Activated CD4-positive, alpha-beta T cell treated with anti-CD3 and anti-CD28 coated beads, Interleukin-2, amount 10 ng/mL, durations not matched to agents 24 days and 14 days (primary cell): ENCODE measurements at places on chromosomes 7 and 10. TPM values are rescaled to one million over a fixed set of nuclear protein-coding genes. Genes with fewer than 3 reads are reported as not detected.

The BTBD16 gene
- total RNA-seq = not detected in 2 replicates

The ERVW-1 gene
- total RNA-seq = not detected in 2 replicates

The GPRIN2 gene
- total RNA-seq = not detected in 2 replicates

The TRPV6 gene
- total RNA-seq = not detected in 2 replicates

The RBP4 gene
- total RNA-seq = not detected in 2 replicates

The TLX1 gene
- not detected in 2 replicates for total RNA-seq

The WNT16 gene
- not detected in 2 replicates for total RNA-seq

The PNLIPRP1 gene
- not detected in 2 replicates for total RNA-seq

The SVOPL gene
- not detected in 2 replicates for total RNA-seq

- H3K4me1 ChIP-seq = peaks cover 52% of the 10 kb centered on the region
- no peak for DNase-seq
- no peak overlapping the region for H3K27ac ChIP-seq
- no peak overlapping the region for H3K4me3 ChIP-seq
- no peaks in the 10 kb centered on the region for H3K27me3 ChIP-seq
- H3K36me3 ChIP-seq = peaks cover 68% of the 10 kb centered on the region
Observed at GRCh38 chr7:127680983-127681382, 29.0 kb downstream of the SND1 start.

- no peak overlapping the region for H3K27ac ChIP-seq
- H3K36me3 ChIP-seq = no peaks in the 10 kb centered on the region
- H3K4me1 ChIP-seq = no peaks in the 10 kb centered on the region
- DNase-seq = no peak
Observed at GRCh38 chr7:1095621-1096155, 7.8 kb downstream of the GPER1 start.

GRCh38 chr7:88357294-88357693 lies 50.6 kb upstream of the STEAP4 start:
- H3K27ac ChIP-seq = no peak overlapping the region
- H3K4me3 ChIP-seq = no peak overlapping the region
- no peak for DNase-seq
- peaks cover 8% of the 10 kb centered on the region for H3K27me3 ChIP-seq
- H3K4me1 ChIP-seq = peaks cover 2% of the 10 kb centered on the region
- no peaks in the 10 kb centered on the region for H3K36me3 ChIP-seq

- no peaks in the 10 kb centered on the region for H3K27me3 ChIP-seq
- H3K4me3 ChIP-seq = no peak overlapping the region
- no peaks in the 10 kb centered on the region for H3K4me1 ChIP-seq
- H3K27ac ChIP-seq = no peak overlapping the region
- DNase-seq = peak; percentile 74
Observed at GRCh38 chr10:127563718-127564553, 14.8 kb downstream of the NPS start.

- H3K4me1 ChIP-seq = no peaks in the 10 kb centered on the region
- H3K36me3 ChIP-seq = no peaks in the 10 kb centered on the region
- no peak for DNase-seq
- H3K27me3 ChIP-seq = no peaks in the 10 kb centered on the region
- no peak overlapping the region for H3K4me3 ChIP-seq
- H3K27ac ChIP-seq = no peak overlapping the region
Observed at GRCh38 chr10:44706745-44707144, 204.4 kb upstream of the TMEM72 start.

GRCh38 chr10:72079356-72079755 lies 9.0 kb downstream of the SPOCK2 start:
- no peak overlapping the region for H3K4me3 ChIP-seq
- H3K27me3 ChIP-seq = no peaks in the 10 kb centered on the region
- H3K4me1 ChIP-seq = peaks cover 71% of the 10 kb centered on the region
- H3K36me3 ChIP-seq = peaks cover 27% of the 10 kb centered on the region
- no peak for DNase-seq

- H3K27me3 ChIP-seq = no peaks in the 10 kb centered on the region
- no peaks in the 10 kb centered on the region for H3K36me3 ChIP-seq
- H3K27ac ChIP-seq = no peak overlapping the region
- H3K4me3 ChIP-seq = no peak overlapping the region
Observed at GRCh38 chr10:36493516-36493880, 631.9 kb upstream of the ANKRD30A start.

GRCh38 chr10:106251573-106251972 lies 912.9 kb downstream of the SORCS1 start:
- H3K4me3 ChIP-seq = no peak overlapping the region
- no peak overlapping the region for H3K27ac ChIP-seq
- H3K27me3 ChIP-seq = no peaks in the 10 kb centered on the region
- no peak for DNase-seq
- H3K4me1 ChIP-seq = no peaks in the 10 kb centered on the region
- H3K36me3 ChIP-seq = no peaks in the 10 kb centered on the region

DNA sequence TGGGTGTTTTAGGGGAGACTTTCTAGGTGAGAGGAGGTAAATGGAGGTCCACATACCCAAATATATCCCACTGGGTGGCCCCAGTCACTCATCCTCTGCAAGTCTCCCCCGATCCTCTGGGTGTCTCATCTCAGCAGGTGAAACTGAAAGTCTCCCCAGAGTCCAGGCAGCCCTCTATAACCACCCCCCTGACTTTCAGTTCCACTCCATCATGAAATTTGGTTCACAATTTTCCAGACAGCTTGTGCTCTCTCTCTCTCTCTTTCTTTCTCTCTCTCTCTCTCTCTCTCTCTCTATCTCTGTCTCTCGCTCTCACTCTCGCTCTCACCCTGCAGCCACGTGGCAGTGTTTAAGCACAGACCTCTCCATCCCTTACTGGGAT lies 56.7 kb upstream of the ELN start:
- H3K36me3 ChIP-seq = no peaks in the 10 kb centered on the region
- H3K27me3 ChIP-seq = no peaks in the 10 kb centered on the region
- no peak overlapping the region for H3K27ac ChIP-seq
- no peaks in the 10 kb centered on the region for H3K4me1 ChIP-seq
- DNase-seq = no peak

GRCh38 chr7:13724977-13725566 lies 264.4 kb downstream of the ETV1 start:
- H3K36me3 ChIP-seq = no peaks in the 10 kb centered on the region
- no peaks in the 10 kb centered on the region for H3K27me3 ChIP-seq
- DNase-seq = no peak
- no peak overlapping the region for H3K4me3 ChIP-seq
- no peak overlapping the region for H3K27ac ChIP-seq

DNA sequence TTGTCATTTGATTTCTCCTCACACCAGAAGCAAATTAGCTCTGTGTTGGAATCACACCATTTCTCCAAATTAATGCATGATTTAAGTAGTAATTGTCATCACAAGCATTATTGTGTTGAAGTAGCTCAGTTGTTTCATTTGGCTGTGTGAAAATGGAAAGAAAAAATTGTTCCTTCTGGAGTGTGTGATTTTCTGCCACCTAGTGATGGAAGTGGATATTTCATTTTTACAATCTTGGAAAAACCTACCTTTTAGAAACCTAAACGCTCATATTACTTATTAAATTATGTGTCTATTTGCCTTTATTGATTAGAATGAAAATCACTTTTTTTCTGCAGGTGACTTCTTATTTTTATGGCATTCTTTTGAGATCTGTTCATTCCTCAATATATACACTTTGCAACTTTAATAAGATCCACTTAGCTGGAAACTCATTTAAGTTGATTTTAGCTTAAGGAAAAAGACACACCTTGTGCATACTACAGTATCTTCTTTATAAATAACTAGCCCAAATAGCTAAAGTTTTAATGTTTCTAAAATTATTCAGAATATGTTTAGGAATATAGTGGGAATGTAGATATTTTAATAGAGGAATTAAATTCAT lies 50.0 kb downstream of the SRI start:
- H3K36me3 ChIP-seq = no peaks in the 10 kb centered on the region
- no peak overlapping the region for H3K4me3 ChIP-seq

DNA sequence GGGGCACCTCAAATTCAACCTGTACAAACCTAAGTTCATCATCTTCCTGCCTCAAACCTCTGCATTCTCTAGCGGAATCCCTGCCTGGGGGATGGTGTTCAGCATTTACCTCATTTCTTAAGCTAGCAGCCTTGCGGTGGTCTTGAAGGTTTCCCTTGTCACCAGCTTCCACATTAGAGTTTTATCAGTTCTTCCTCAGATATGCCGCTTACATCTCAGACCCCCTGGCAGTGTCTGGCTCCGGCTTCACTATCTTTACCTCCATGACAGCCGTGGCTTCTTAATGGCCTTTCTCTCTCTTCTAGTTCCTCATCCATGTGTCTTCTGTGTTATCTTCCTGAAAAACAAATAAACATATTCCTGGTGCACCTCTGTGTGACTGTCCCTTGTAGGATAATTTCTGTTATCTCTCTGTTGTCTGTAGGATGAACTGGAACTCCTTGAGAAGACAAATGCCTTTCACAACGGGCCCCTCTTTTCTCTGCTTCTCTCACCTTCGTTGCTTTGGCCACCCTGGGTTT lies 101.1 kb upstream of the BMPER start:
- no peak overlapping the region for H3K4me3 ChIP-seq
- no peak overlapping the region for H3K27ac ChIP-seq
- no peaks in the 10 kb centered on the region for H3K36me3 ChIP-seq
- no peak for DNase-seq
- H3K4me1 ChIP-seq = no peaks in the 10 kb centered on the region

GRCh38 chr10:74738985-74739567 lies 87.3 kb upstream of the KAT6B start:
- H3K36me3 ChIP-seq = no peaks in the 10 kb centered on the region
- DNase-seq = peak; percentile 79
- H3K27me3 ChIP-seq = no peaks in the 10 kb centered on the region
